GM04504 (cell line): ENCODE measurements at places on chromosomes 13 and 19.

DNA sequence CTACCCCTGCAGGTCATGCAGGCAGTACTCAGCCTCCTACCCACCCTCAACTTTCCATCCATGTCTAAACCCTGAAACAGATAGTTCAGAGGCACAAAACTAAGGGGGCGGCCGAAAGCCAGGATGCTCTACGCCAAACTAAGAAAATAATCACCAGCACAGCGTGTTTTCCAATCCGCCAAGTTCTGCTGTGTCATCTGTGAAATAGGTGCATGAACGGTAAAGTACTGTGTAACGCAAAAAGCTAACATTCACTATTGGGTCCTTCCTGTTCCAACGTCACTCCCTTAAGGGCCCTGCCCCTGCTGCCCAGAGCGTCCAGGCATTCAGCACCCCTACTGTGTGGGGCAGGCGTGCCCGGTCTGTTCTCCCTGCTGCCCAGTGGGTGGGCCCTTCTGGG is 12.2 kb upstream of the TIMM44 start:
- DNase-seq, result no peak

GRCh38 chr13:97346561-97347254 is 87.3 kb upstream of the RAP2A start:
- DNase-seq, result no peak

GRCh38 chr19:29118389-29118788 is 94.6 kb downstream of the UQCRFS1 start:
- DNase-seq, result no peak

DNA sequence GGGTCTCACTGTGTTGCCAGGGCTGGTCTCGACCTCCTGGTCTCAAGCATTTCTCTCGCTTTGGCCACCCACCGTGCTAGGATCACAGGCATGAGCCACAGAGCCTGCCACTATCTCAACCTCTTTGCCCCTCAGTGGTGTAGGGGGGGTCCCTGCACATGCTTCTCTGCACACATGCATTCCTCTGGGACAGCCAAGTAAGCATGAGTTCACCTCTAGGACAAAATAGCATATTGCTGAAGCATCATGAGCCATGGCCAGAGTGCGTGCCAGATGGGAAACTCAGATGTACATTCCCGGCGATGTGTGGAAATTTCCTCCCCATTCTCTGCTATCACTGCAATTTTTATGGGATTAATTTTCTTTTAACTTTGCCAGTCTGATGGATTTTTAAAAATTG is 23.1 kb downstream of the CHAF1A start:
- DNase-seq, result peak; percentile 71

- DNase-seq, result no peak
These were observed 119.9 kb downstream of the TBC1D4 start for GRCh38 chr13:75362026-75362425.

DNA sequence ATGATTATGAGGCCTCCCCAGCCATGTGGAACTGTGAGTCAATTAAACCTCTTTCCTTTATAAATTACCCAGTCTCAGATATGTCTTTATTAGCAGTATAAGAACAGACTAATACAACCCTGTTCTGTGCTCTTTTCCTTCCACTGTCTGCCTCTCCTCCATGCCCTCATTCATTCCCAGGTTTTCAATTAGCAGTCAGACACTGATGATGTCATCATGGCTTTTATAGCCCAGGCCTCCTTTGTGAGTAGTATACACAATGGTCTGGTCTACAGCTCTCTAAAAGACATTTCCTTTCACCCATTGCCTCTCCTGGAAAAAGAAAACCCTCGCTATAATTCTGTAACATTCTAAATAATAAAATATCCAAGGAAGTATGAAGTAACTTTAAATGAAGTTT is 25.5 kb downstream of the FGF14 start:
- DNase-seq, result no peak

DNA sequence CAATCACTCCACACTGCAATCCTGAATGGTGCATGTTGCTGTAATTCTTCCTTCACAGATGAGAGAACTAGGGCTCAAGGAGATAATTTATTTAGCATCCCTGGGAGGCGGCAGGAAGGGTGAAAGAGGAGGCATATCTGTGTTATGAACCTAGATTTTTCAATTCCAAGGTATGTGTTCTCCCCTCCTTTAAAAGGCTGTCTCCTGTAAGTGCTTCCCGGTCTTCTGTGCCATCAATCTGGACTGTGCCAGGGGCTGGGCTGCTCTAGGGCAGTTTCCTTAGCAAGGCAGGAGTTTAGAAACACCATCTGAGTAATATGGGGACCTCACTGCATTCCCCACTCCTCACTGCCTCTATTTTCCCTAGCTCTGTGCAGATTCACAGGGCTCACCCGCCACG is 185.0 kb downstream of the RFC3 start:
- DNase-seq, result no peak

DNA sequence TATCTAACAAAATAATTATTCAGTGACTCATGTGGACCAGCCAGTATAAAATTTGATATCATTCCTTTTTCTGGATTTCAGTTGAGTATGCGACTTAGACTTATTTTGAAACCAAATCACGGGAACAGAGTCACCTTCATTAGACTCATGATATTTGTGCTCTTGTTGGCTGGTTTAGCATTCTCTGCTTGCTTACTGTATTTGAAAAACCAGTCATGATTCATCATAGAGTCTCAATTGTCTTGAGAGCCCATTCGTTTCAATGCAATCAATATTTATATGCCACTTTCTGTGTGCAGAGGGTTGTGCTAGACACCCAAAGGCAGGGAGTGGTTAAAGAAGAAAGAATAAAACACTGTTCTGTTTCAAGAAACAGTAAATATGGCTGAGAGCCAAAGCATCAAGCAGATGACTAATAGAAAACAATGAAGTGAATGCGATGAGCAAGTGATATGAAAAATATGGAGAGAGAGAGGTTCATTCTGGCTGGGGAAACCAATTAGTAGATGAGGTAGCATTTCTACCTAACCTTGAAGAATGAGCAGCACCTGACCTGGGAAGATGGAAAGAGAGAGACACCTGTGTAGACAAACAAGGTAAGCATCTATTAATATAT is 99.6 kb upstream of the MBNL2 start:
- no peak for DNase-seq

DNA sequence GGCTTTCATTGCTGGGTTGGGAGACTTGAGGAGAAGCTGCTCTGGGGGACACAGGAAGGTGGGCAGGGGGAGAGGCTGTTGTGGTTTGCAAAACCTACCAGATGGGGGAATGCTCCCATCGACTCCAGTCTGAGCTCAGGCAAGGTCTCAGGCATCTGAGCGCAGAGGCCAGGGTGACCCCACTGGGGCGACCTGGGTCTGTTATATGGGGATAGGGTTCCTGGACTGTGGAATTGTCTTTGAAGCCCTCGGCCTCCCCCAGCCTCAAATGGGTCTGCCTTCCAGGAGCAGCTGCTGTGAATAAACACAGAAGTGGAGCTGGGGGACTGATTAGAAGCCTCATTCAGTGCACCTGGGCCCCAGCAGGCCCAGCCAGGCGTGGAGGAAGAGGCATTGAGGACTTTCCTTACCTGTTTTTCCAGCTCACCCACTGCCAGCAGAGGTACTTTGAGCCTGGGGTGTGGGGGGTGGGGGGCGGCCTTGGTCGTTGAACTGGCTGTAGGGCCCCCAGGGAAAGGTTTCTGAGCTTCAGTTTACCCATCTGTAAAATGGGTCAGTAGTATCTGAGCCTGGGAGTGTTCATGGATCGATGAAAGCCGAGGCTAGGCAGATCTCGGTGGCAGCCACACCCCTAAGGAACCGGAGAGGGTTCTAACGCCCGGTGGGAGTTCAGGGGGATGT is 1.4 kb downstream of the CERS4 start:
- no peak for DNase-seq

DNA sequence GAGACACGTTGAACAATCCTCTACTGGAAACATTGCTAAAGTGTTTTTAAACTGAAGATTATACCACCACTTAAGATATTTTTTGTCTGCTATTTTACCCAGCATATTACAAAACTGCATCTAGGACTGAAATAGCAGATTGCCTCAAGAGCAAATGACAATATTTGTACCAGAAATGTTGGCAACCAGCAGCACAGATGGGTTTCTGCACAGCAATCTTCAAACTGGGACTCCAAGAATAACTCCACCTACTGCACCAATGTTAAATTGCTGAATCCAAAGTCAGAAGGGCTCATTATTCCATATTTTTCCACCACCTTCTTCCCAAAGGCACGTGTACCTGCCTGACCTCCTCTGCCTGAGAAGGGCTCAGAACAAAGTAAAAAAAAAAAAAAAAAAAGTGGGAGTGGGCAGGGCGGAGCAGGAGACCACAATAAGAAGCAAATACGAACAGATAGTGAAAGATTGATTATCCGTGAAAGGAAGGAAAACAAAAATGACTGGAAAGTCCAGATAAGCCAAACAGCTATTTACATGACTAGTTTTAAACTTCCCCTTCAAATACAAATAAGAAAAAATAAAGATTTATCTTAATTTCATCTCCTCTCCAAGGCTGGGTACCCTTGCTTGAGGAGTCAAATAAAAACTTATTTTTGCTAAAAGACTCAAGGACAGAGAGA is 79.4 kb downstream of the FOXO1 start:
- no peak for DNase-seq

GRCh38 chr19:55340784-55341147 is 1.1 kb downstream of the KMT5C start:
- no peak for DNase-seq

DNA sequence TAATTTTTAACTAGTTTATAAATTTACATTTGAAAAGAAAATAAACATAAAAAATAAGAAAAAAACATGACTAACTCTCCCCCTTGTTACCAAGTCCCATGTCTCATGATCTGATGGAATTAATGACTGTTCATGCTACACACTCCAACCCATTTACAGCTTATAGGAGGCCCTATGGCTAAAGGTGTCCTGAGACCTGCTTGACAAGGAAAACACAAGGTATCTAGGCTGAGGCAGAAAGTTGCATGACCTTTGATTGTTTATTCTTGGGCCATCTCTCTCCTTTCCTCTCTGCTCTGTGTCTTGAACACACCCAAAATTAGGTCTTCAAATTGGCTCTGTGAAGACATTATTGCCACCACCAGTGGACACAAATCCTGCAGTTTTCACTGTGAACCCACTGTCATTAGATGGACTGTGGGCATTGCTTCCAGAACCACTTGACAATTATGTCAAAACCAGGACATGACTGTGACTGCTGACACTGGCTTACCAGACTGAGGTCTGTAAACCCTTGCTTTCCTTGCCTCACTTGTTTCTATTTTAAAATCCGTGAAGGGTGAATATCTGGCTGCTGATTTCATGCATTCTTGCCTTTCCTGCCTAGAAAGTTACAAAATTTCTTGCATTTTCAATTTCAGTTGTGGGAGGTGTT is 386.5 kb upstream of the SPRY2 start:
- no peak for DNase-seq

DNA sequence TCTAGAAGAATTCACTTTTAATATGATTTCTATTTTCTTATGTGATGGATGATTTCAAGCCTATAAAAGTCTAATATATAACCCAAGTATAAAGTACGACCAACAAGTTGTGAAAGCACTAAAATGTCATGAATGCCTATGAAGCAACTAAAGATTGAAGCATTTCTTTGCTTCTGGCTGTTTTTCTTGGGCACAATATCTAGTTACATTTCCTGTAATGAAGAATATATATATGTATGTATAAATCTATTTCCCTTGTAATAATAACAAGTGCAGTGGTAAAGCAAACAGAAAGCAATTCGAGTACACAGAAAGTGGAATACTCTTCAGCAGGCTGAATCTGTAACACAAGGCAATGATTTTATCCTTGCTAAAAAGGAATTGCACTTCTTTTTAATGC is 5.4 kb downstream of the PCDH20 start:
- no peak for DNase-seq

DNA sequence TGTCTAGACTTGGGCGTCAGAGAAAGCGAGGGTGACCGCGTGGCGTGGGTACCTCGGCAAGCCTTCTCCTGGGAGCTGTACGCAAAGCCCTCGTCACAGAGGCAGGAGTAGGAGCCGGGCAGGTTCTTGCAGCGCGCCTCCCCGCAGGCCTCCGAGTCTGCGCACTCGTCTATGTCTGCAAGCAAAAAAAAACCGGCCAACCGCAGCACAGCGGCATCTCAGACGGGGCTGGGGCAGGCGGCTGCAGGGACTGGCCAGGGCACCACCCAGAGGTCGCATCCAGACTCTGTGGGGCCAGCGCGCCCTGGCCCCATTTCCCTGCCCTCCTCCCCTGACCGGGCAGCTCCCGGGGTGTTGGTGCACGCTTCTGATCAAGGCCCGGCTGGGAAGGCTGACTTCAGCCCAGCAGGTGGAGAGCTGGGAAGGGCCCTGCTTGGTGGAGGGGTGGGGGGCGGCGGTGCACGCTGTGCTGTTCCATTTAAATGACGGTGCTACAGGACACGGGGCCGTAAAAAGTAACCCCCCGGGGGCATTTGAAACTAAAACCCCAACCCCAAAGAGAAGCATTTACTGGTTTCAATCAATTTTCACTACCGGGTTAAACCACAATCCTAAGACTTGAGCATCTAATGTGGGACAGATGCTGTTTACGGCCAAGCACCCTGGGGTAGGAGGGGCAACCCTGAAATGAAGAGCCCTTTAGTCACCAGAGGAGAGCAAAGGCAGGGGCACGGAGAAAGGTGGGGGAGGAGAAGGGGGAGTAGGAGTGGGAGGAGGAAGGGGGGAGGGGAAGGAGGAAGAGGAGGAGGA is 28.2 kb downstream of the GAS6 start:
- peak; percentile 70 for DNase-seq

GRCh38 chr19:18594824-18595373 is 6.3 kb downstream of the REX1BD start:
- no peak for DNase-seq

GRCh38 chr19:45940515-45940805 is 25.9 kb upstream of the NANOS2 start:
- no peak for DNase-seq

DNA sequence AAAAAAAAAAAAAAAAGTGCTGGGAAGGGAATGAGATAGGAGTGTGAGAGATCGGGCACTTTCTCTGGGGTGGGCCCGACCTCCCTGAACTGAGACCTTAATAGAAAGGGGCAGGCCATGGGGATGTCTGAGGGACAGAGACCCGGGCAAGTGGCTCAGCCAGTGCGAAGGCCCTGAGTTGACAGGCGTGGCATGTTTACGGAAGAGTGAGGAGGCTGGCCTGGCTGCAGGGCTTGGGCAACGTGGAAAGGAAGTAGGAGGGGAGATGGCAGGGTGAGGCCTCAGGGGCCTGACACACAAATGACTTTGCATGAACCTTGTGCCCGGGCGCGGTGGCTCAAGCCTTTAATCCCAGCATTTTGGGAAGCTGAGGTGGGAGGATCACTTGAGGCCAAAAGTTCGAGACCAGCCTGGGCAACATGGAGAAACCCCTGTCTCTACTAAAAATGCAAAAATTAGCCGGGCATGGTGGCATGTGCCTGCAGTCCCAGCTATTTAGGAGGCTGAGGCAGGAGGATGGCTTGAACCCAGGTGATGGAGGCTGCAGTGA is 13.9 kb downstream of the FCHO1 start:
- no peak for DNase-seq

DNA sequence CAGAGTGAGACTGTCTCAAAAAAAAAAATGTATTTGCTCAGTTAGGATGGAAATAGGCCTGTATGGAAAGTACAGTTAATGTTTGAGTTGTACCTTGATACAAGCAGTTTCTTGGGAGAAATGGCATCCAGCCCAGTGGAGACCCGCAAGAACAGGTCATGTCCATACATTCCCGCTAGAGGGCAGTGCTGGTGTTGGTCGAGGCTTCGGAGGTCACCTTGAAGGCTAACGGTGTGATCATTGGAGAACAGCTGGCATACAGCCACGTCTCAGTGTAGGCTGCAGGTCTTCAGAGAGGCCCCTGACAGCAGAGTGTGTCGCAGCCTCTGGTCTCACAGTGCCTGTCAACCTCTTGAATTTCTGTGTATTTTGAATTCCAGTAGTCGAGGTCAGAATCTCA is 7.5 kb downstream of the ZNF610 start:
- no peak for DNase-seq

- peak; percentile 97 for DNase-seq
These were observed 737 bp downstream of the ZNF575 start for GRCh38 chr19:43533546-43534304.
